ENCODE measurements at places on chromosomes 3 and 15.

DNA sequence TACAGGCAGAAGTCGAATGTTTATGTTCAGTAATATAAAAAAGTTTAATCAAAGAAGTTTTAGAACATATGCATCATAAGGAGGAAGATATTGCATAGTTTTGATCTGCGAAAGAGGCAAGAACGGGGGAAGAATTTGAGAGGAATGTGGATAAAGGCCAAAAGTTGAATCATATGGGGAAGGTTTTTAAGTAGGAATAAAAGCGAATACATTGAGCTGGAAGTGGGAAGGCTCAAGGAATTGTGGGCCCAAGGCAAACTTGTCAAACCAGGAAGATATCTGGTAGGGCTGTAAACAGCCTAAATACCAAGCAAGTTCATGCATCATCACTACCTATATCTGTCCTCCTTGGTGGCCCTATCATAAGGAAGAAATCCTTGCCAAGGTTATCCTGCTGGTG, 186.9 kb downstream of the MAGI1 start:
- peak; percentile 64 for DNase-seq

DNA sequence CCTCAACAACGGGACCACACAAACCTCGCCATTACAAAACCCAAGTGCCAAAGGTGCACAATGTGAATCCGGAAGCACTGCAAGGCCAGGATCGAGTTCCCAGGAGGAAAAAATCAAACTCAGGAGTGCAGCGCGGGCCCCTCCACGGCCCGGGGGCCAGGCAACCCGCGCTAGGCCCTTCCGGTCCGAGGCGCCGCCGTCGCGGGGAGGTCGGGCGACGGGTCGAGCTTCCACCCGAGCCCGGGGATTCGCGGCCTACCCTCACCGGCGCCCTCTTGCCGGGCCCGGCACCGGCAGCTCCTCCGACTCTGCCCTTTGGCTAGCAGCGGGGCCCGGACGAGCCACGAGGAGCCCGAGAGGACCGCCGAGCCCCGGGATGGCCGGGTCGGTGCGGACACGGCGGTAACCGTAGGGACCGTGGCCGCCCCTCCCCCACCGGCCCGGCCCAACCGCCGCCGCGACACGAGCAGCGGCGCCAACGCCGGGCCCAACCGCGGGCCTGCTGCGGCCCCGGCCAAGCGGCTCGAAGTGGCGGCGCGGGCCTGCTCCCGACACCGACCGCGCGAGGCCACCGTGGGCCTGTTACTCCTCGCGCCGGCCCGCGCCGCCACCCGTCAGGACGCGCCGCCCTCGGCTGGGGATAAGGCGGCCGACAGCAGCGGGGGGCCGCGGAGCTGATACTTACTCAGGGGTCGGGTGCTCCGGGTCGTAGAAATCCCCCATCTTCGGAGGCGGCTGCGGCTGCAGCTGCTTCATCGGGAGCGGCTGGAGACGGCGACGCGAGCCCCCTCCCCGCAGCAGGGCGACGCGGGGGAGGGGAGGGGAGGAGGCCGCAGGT, 525 bp downstream of the SETD2 start:
- DNase-seq: peak; percentile 31

GRCh38 chr3:24273491-24273890, 221.2 kb downstream of the THRB start:
- no peak for DNase-seq

- DNase-seq: peak; percentile 70
Measured at GRCh38 chr15:56243163-56244037, at the start of gene RFX7. Gene RFX7, minus strand, starts transcription at chr15:56243879. Its CDS starts 594 bp downstream, at chr15:56243285.

GRCh38 chr15:25859838-25860645, 3.1 kb downstream of the ATP10A start:
- DNase-seq: peak; percentile 37

DNA sequence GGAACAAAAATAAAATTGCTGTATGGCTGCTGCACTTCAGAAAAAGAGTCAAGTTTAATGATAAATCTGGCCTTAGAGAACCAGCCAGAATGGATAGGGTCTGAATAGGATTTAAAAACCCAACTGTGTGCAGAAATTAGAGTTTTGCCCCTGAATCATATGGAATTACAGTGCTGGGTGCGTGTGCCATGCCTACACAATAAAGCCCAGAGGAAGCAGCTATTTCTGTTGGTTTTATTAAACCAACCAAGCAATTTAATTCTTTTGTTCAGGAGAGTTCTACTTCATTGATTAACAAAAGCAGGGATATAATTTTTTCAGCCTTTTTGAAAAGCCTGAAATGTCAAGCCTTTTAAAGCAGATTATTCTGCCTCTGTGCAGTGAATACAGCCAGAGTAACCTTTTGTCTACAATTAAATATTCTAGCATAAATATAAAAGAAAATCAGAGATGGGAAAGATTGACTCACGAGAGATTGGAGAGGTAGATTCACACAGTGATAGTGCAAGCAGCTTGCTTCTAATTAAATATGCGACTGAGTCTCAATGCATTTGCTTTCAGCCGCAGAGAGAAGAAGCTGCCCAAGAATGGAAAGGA, 66.7 kb upstream of the DNAJC19 start:
- no peak for DNase-seq

DNA sequence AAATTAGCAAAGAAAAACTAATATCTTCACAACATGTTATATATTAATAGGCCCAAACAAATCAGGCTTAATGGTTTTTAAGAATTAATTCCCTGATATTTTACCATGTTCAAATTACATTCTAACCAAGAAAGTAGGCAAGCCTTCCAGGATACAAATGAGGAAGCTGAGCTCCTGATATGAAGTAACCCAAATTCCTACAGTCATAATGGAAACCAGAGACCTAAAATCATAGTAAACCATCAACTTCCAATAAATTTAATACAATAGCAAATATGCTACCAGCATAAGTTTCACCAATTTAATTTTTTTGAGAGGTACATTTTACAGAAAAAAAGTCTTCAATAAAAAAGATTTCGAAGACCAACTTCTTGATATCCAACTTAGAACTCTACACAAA, 3.8 kb downstream of the DCBLD2 start:
- DNase-seq: no peak

- peak; percentile 68 for DNase-seq
Measured at GRCh38 chr3:60809857-60810610, 441.2 kb downstream of the FHIT start.

- no peak for DNase-seq
Measured at GRCh38 chr3:147318900-147319299, 87.4 kb downstream of the ZIC4 start.

DNA sequence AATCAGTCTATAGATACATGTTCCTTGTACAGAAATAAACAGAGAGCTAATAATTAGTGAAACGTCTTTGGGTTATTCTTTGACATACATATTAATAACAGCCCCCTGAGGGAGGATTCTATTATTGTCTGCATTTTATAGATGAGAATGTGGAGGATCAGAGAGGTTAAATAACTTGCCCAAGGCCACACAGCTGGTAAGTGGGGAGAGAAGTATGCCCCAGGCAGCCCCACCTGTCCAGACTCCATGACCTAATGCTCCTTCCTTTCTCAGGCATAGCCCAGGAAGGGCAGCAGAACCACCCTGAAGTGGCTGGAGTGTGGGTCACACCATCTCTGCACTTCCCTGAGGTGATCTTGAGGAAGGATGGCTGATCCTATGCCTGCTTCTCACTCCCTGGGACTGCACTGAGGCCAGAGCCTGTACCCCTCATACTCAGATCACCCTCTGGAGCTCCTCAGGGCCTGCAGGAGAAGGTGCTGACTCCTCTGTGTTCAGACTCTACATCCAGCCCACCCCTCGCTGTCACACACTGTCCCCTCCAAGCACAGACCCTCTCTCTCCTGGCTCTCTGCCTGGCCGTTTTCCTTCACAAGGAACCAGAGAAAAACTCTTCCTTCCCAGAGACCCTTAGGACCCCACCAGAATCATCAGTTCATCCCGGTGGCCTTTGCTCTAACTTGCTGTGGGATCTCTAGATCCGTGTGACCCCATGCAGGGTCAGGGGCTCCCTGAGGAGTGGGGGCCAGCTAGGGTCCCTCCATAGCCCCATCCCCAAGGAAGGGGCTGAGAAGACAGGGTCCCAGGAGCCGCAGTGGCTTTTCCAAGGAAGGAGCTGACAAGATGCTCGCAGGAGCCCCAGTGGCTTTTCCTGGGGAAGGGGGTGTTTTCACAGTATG, 4.4 kb upstream of the HHATL start:
- DNase-seq: no peak

DNA sequence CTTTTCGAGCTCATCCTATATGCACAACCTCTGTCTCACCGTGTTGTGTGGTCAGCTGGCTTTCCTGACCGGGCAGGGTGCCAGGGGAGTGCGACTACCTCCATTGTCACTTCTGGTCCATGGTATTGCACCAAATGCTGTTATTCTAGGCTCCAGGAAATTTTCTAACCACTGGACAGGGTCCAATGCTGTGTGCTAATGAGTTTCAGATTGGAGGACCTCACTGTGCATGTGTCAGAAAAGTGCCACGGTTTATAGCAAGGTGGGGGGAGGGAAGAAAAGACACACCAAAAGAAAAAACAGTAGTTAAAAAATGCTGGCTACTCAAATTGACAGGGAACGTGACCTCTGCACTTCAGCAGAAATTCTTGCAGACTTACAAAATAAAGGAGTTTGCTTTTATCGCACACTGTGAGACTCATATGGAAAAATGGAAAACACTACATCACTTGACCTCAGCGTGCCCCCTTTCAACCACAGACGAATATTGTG, 480.1 kb downstream of the FOXP1 start:
- DNase-seq: peak; percentile 87

- DNase-seq: no peak
Measured at GRCh38 chr3:57118254-57118653, 46.9 kb downstream of the IL17RD start.

DNA sequence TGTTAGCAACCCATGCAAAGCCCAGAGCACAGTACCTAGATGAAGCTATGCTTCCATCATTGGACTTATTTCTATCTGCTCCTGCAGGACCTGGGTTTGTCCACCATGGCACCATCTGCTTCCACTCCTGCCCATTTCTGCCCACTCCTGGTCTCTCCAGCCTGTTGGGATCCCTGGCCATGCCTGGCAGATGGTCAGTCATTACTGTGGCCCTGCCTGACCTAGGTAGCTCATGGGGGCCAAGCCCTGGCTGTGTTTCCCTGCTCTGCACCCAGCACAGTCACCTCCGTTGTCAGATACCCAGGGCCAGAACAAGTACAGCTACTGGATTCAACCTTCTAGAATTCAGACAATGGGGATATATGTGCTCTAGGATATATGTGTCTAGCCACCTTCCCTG, 185.8 kb upstream of the TLE3 start:
- DNase-seq: no peak

DNA sequence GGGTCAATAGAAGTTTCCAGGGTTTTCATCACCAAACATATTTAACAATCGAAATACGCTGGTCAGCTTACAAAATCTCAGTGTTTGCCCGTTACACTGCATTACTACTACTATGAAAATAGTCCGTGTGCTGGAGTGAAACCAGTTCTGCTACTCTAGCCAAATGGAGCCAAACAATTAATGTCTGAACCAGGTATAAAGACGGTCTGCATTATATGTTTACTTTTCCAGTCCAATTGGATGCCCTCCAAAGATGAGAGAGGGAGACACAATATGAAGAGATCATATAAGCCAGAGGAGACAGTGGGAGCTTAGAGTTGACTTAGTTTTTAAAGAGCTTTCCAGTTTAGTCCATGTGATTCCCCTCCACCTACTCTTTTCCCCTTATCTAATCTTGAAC, 6.3 kb upstream of the DUT start:
- no peak for DNase-seq

GRCh38 chr3:113423699-113424098, 17.6 kb downstream of the CFAP44 start:
- DNase-seq: no peak

DNA sequence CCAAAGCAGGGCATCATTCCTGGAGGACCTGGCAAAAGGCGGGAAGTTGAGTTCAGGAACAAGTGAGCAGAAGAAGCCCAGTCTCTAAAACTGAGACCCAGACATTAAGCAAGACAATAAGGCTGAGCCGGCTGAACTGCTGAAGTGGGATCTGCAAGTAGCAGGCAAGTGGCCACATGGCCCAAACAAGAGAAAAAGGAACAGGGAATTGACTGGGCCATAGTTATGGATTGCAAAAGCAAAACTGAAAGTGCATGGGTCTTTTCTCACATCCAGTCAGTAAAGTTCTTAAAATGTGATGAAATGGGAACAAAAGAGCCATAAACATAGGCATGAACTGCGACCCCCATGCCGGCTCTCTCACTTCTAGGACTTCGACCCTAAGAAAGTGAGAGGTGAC, 101.2 kb downstream of the SCN11A start:
- no peak for DNase-seq

GRCh38 chr3:53628536-53629401, 134.4 kb downstream of the CACNA1D start:
- no peak for DNase-seq

GRCh38 chr15:51727141-51727897, 10.1 kb downstream of the LYSMD2 start:
- peak; percentile 50 for DNase-seq

DNA sequence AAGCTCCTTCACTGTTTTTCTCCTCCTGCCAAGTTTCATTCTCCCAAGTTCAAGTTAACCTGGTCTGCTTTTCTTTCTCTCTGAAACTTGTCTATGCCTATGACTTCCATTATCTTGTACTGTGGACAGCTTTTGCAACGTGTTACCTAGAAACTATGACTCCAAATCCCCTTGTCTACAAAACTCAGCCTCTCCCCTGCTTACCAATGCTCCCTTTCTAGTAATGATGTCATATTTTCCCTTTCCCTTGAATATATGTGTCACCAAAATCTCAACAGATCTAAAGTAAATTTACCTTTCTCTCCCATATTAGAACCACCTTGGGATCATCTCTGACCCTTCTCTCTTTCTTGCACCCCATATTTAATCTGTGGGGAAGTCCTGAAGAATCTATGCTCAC, 10.5 kb upstream of the ABHD2 start:
- no peak for DNase-seq

- no peak for DNase-seq
Measured at GRCh38 chr3:187063286-187064121, 75.8 kb downstream of the RPL39L start.

- DNase-seq: no peak
Measured at GRCh38 chr3:127699416-127700300, 26.9 kb downstream of the ABTB1 start.

DNA sequence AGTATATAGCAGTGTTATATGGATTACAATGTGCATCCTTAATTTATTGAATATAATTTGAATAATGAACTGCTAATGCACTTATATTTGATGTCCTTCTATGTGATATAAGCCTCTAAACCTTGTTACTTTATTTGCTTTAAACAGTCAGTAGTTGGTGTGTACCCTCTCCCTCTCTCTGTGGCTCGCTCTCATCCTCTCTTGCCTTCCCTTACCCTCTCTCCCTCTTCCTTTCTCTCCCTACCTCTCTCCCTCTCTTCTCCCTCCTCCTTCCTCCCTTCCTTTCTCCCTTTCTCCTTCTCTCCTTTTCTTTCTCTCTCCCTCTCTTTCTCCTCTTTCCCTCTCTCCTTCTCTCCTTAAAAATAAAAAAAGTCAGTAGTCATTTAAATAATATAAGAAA, 28.9 kb downstream of the MGA start:
- no peak for DNase-seq

GRCh38 chr3:178304758-178305467, 231.3 kb upstream of the KCNMB2 start:
- peak; percentile 71 for DNase-seq

All from AG10803 (cell line).